ENCODE measurements at places on chromosomes 1 and 21.

- no peak for DNase-seq
Measured at GRCh38 chr1:167060141-167061072, 29.8 kb downstream of the GPA33 start.

- no peak for DNase-seq
Measured at GRCh38 chr21:16502897-16503296, 773.1 kb downstream of the USP25 start.

- no peak for DNase-seq
Measured at GRCh38 chr1:88647249-88647645, 36.8 kb upstream of the PKN2 start.

- DNase-seq, result no peak
Measured at GRCh38 chr1:212189352-212189738, 95.9 kb upstream of the PPP2R5A start.

GRCh38 chr1:156869455-156869854 is 8.8 kb downstream of the NTRK1 start:
- DNase-seq, result no peak

DNA sequence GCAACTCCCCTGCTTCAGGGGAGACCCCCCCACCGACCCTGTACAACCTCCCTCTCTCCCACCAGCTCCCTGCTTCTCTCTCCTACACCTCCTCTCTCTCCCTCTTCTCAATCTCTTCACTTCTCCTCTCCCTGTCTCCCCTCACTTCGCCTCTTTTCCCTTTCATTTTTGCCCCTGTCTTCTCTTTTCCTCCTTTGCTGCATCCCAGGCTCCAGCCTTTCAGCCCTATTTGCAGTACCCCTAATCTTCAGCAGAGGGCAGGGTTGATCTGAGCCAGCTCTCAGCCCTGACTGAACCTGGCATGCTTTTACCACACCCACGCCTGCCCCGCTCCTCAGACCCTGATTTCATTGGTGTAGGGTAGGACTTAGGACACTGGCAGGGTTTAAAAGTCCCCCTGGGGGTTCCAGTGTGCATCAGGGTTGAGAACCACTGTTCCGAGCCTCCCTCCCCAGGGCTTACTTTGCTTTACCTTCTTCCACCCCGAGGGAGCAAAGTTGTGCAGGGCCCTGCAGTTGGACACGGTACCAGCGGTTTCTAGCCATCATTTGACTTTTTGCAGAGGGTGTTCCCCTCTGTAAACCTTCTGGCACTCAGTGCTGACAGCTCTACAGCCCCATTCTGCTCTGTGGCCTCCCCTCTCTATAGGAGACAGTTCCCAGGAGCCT is 67.3 kb upstream of the CNTN2 start:
- peak; percentile 47 for DNase-seq

- no peak for DNase-seq
Measured at GRCh38 chr1:247574664-247575063, 13.5 kb upstream of the OR2G2 start.

GRCh38 chr21:31647650-31648049 is 11.8 kb upstream of the SOD1 start:
- DNase-seq, result no peak

DNA sequence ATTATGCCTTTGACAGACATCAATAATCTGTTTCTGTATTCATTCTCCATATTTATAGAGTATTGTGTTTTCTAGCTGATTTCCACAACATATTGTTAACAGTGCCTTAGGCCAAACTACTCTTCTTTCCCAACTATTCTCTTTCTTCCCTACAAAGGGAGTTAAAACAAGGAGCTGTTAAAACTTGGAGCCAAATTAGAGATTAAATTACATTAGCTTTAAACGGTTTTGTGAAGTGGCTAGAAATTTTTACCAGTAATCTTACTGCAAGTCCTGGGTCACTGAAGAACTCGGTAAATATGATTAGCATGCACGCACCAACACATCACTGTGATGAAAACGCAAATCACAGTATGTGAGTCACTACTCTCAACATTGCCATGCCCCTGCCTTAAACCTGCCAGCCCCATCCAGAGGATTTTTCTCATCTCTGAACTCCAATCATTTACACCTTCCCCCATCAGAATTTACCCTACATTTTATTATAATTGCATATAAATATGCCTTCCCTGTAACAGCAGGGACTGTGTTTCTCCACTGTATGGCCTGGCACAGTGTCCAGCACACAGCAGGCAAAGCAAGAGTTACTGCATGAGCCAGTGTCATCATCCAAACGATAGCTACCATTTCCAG is 1.5 kb upstream of the PRDX6 start:
- peak; percentile 41 for DNase-seq

GRCh38 chr1:162678439-162678838 is 46.2 kb downstream of the DDR2 start:
- DNase-seq, result peak; percentile 82

- DNase-seq, result peak; percentile 96
Measured at GRCh38 chr21:35619184-35619583, 441.1 kb downstream of the SETD4 start.

DNA sequence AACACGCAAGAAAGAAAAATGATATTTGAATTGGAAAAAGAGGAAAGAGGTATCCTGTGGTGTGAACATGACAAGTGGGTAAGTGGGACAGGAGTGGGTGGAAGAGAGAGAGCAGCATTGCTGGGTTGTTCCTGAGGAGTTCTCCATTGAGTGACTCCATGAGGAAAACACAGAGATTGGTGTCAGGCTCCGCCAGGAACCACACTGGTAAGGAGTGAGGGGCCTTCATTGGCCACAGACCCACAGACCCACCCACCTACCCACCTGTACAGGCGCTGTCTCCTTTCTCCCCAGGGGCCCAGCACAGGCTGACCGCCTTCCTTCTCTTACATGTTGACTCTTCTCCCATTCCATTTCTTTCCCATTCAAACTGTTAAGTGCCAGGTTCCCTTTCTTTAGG is 20.9 kb downstream of the S100A7A start:
- DNase-seq, result no peak

- no peak for DNase-seq
Measured at GRCh38 chr1:203703586-203703985, 61.4 kb upstream of the LAX1 start.

- peak; percentile 25 for DNase-seq
Measured at GRCh38 chr1:225343618-225344017, 84.2 kb downstream of the LBR start.

DNA sequence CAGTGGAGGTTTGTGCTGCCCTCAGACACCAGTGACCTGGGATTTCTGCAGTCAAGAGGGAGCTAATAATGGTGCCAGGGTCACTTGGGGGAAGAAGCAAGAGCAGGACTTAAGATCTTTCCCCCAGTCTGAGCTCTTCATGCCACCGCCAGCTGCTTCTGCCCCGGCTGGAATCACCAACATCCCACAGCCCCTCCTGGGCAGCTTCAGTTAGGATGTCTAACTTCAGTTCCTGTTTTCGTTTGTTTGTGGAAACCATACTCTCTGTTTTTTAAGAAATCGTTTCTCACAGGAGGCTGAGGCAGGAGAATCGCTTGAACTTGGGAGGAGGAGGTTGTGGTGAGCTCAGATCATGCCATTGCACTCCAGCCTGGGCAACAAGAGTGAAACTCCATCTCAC is 25.6 kb upstream of the PRDM2 start:
- no peak for DNase-seq

DNA sequence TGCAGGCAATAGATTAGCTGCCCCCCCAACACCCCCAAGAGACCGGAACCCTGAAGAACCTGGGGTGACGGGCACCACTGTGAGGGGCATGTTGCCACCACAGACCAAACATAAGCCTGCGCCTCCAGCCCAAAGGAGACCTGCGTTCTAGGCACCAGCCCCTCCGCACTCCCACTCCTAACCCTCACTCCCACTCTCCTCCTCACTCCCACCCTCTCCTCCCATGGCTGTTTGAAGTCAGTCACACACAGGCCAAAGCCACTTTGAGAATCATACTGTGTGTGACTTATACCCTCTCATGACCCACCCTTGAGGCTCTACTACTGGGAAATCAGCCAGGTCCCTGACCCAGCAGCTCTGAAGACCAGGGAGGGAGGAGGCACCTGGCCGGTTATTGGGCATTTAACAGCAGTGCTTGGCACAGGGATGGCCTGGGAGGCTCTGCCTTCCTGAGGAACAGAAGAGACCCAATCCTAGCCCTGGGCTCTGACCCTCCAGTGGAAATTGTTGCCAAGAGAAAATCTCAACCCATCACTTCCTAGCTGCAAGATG is 43.5 kb downstream of the FBXO2 start:
- no peak for DNase-seq

DNA sequence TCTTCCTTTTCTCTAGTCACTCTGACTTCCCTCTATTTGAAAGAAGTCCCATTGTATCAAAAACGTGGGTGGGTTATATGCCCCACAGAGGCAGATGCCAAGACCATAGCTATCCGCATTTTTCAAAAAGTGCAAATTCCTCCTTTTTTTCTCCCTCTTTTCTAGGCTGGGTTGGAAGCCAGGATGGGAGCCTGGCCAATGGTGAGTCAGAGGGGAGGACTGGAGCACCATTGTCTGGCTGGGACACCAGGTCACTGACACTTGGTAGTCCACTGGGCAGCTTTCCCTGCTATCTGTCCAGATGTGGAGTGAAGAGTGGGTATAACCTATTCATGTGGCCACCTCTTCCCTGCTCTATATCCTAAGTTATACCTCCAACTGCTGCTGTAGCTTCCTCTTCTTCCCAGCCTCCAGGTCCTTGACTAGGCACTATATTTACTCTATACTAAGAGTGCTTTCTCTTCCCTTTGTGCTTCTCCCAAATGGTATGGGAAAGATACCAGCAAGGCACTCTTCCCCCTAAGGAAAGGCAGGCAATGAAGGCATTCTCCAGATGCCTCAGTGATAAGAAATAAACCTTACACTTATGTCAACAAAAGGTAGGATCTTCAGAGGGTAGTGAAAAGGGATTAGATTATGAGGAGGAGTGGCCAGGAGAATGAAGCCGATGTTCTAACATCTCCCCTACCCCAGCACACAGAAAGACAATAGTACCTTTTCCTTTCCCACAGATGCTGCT is 12.9 kb downstream of the PI4KB start:
- peak; percentile 55 for DNase-seq

DNA sequence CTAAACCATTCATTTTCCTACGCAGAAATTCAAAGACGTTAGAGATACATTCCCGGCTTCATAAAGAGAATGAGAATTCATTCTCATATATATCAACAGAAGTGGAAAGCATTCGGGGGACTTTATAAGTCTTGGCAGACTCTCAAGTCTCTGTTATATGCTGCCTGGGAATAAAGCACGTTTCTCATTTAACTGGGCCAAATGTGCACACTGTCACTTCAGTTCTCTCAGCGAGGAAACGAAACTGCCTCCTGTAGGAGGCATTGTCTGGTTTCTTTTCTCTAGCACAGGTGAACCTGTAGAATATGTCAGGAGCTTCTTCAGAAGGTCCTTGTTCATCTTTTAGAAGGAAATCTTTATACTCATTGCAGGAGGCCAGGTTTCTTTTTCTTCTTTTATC is 367.6 kb downstream of the PTBP2 start:
- no peak for DNase-seq
